ENCODE measurements at places on chromosomes 2 and 18. TPM values are rescaled to one million over a fixed set of nuclear protein-coding genes. Genes with fewer than 3 reads are reported as not detected.

GRCh38 chr2:172052000-172052983, 33.0 kb upstream of the DLX1 start:
- H3K27ac ChIP-seq: peak overlapping the region; percentile 24
- no peaks in the 10 kb centered on the region for H3K27me3 ChIP-seq
- H3K4me3 ChIP-seq: no peak overlapping the region
- no peak for DNase-seq
- peaks cover 12% of the 10 kb centered on the region for H3K4me1 ChIP-seq

GRCh38 chr18:62318228-62319180, 6.6 kb upstream of the TNFRSF11A start:
- H3K4me1 ChIP-seq: peaks cover 20% of the 10 kb centered on the region
- peaks cover 14% of the 10 kb centered on the region for H3K27me3 ChIP-seq
- DNase-seq: no peak

DNA sequence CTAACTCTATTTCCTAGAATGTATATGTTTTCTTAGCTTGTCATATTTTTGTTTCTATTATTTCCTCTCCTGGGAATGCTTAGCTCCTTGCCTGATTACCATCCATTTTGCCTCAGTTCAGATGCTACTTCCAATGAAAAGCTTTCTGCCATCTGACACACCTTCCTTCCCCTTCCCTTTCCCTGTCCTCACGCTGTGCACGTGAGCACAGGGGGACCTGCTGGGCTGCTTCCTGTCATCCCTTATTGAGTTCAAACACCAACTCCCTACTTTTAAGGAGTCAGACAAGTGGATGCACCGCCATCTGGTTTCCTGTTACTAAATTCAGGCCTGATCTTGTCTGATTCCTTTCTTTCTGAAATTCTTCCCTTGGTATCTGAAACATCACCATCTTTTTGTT, 2.4 kb upstream of the INO80C start:
- H3K4me3 ChIP-seq: no peak overlapping the region
- H3K36me3 ChIP-seq: no peaks in the 10 kb centered on the region
- H3K4me1 ChIP-seq: peaks cover 43% of the 10 kb centered on the region
- no peak for DNase-seq
- peak overlapping the region; percentile 5 for H3K27ac ChIP-seq

The HOXD13 gene
- total RNA-seq: not detected

The GAREM1 gene
- total RNA-seq: 7.4 TPM

GRCh38 chr2:46850742-46851141, 64.9 kb downstream of the MCFD2 start:
- H3K4me3 ChIP-seq: no peak overlapping the region
- no peaks in the 10 kb centered on the region for H3K36me3 ChIP-seq
- no peaks in the 10 kb centered on the region for H3K27me3 ChIP-seq
- no peaks in the 10 kb centered on the region for H3K4me1 ChIP-seq
- DNase-seq: no peak

GRCh38 chr2:9251154-9252001, 44.8 kb downstream of the ASAP2 start:
- H3K4me3 ChIP-seq: no peak overlapping the region
- H3K27ac ChIP-seq: no peak overlapping the region
- peaks cover 29% of the 10 kb centered on the region for H3K4me1 ChIP-seq
- no peaks in the 10 kb centered on the region for H3K27me3 ChIP-seq
- DNase-seq: no peak
- H3K36me3 ChIP-seq: no peaks in the 10 kb centered on the region

The KCNK3 gene
- 0.30 TPM for total RNA-seq

The TIGD1 gene
- 6.1 TPM for total RNA-seq

DNA sequence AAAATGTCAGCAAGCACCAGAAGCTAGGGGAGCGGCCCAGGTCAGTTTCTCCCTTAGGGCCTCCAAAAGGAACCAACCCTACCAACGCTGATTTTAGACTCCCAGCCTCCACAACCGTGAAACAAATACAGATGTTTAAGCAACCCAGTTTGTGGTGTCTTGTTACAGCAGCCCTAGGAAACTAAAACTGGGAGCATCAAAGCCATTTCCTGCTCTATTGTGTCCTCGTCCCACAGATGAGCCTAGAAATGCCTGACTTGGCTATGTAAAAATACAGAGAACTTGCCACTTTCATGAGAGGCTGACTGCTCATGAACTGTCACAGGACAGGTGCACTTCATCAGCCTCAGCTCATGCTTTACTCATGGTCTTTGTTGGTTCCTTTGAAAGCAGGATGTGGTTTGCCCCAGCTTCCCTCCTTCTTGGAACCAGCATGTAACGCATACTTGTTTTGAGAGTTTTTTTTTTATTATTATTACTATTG, 97.6 kb upstream of the SLC39A10 start:
- peaks cover 26% of the 10 kb centered on the region for H3K4me1 ChIP-seq
- H3K36me3 ChIP-seq: no peaks in the 10 kb centered on the region
- no peak overlapping the region for H3K4me3 ChIP-seq
- DNase-seq: no peak

DNA sequence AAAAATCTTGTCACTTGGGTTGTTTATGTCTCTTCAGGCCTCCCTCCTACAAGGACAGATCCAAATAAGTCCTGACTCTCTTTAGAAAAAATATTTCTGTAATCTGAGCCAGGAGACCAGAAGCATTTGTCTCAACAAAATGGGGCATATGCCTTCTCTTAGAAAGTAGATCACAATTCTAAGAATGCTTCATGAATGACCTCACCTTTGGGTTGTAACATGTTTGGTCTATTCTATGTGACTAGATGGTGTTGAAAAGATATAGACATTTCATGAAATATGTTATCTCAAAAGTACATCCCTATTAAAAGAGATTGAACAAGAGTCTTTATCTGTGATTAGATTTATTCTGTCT, 159.0 kb upstream of the SETBP1 start:
- DNase-seq: no peak
- no peaks in the 10 kb centered on the region for H3K27me3 ChIP-seq
- no peaks in the 10 kb centered on the region for H3K36me3 ChIP-seq
- 0 out of 2 replicates have a peak, but pooled peaks cover 2% of the 10 kb centered on the region for H3K4me1 ChIP-seq
- no peak overlapping the region for H3K27ac ChIP-seq

The USP34 gene
- total RNA-seq: 92.3 TPM

GRCh38 chr2:238945433-238946150, 97.7 kb downstream of the TWIST2 start:
- peaks cover 3% of the 10 kb centered on the region for H3K4me1 ChIP-seq
- peak; percentile 82 for DNase-seq
- no peaks in the 10 kb centered on the region for H3K36me3 ChIP-seq

DNA sequence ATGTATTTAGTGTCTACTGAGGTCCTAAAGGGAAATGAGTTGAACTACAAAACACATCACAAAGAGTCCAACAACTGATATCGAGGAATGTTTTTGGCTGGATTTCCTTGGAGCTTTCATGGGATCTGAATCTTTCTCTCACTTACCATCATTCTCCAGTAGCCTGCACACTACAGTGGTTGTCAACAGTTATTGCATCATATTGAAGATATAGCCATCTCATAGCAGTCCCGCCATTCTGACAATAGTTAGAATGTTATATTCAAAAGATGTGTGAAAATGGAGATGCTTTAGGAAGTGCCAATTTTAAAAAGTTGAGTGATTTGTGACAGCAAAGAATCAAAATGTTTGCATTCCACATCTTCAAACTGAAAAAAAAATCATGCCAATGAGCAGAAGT, 186.8 kb downstream of the DSC3 start:
- H3K27ac ChIP-seq: no peak overlapping the region
- H3K27me3 ChIP-seq: no peaks in the 10 kb centered on the region
- no peaks in the 10 kb centered on the region for H3K36me3 ChIP-seq
- H3K4me1 ChIP-seq: no peaks in the 10 kb centered on the region

DNA sequence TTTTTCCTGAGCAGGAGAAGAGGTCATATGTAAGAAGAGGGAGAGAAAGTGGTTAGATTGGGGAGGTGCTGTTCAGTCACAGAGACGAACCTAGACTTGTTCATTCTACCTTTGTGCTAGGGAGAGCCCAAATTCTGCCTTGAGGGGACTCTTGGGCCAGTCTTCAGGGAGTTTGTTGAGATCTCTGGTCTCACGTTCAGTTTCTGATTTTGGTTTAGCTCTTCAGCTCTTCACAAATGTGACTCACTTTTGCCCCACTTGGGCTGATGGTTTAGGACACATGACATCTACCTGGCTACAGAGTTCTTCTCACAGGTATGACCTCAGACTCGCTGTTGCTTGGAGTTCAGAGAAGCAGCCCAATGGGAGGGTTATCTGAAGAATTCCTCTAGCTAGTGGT, 49.2 kb upstream of the DARS1 start:
- H3K36me3 ChIP-seq: no peaks in the 10 kb centered on the region
- DNase-seq: no peak
- H3K27me3 ChIP-seq: no peaks in the 10 kb centered on the region
- no peaks in the 10 kb centered on the region for H3K4me1 ChIP-seq
- H3K4me3 ChIP-seq: no peak overlapping the region
- no peak overlapping the region for H3K27ac ChIP-seq

The DSG1 gene
- total RNA-seq: not detected

- H3K4me1 ChIP-seq: no peaks in the 10 kb centered on the region
- H3K36me3 ChIP-seq: peaks cover 11% of the 10 kb centered on the region
- no peak for DNase-seq
- H3K4me3 ChIP-seq: no peak overlapping the region
These were observed 250.9 kb upstream of the FBXO11 start for GRCh38 chr2:48157150-48157549.

- no peaks in the 10 kb centered on the region for H3K27me3 ChIP-seq
- H3K4me3 ChIP-seq: no peak overlapping the region
- H3K27ac ChIP-seq: no peak overlapping the region
- DNase-seq: no peak
These were observed 38.8 kb downstream of the BMP10 start for GRCh38 chr2:68832233-68832869.

- H3K27ac ChIP-seq: no peak overlapping the region
- H3K36me3 ChIP-seq: peaks cover 13% of the 10 kb centered on the region
- H3K27me3 ChIP-seq: peaks cover 5% of the 10 kb centered on the region
- DNase-seq: no peak
These were observed 422.5 kb downstream of the DPP10 start for GRCh38 chr2:114864901-114865300.

GRCh38 chr2:235768606-235769005, 274.8 kb downstream of the AGAP1 start:
- no peaks in the 10 kb centered on the region for H3K27me3 ChIP-seq
- peaks cover 14% of the 10 kb centered on the region for H3K36me3 ChIP-seq
- H3K4me3 ChIP-seq: no peak overlapping the region

DNA sequence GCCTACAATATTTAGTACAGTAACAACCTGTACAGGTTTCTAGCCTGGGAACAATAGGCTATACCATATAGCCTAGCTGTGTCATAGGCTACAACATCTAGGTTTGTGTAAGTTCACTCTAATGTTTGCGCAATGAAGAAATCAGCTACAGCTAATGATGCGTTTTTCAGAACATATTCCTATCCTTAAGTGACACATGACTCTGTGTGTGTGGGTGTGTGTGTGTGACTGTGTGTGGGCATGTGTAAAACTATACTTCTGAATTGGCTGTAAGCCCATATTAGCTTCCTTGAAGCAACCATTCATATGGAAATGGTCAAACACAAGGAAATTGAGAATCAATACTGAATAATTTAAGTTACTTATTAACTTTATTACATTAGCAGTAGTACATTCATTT, 120.8 kb upstream of the SULT1C3 start:
- peaks cover 7% of the 10 kb centered on the region for H3K4me1 ChIP-seq
- DNase-seq: no peak
- H3K27me3 ChIP-seq: no peaks in the 10 kb centered on the region

DNA sequence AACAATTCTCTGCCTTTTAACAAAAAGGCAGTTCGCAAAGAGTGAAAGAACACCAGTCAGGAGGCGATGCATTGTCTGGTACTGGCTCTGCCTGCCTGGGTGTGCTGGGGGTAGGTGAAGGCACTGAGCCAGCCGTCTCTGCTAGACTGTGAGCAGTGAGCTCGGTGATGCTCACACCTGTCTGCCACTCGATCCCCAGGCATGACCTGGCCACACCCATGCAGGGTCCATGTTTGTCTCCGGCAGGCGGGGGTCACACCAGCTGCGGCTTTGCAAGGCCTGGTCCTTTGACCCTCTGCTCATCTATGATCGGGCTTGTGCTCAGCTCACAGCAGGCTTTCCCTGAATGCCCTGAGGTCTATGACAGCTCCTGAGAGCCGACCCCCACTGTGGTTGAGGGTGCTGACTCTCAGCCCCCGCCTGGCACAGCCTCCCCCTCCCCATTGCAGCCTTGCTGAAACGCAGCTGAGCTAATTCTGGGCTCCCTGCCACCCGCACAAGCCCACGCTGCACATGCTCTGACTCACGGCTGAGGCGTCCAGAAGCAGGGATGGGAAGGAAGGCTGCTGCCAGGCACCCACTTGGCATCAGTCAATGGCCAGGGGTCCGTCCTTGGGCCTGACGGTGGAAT, 23.7 kb downstream of the CRACDL start:
- no peaks in the 10 kb centered on the region for H3K36me3 ChIP-seq
- no peak overlapping the region for H3K27ac ChIP-seq
- no peak overlapping the region for H3K4me3 ChIP-seq

- no peaks in the 10 kb centered on the region for H3K36me3 ChIP-seq
- H3K27ac ChIP-seq: no peak overlapping the region
- no peaks in the 10 kb centered on the region for H3K4me1 ChIP-seq
- no peak for DNase-seq
- no peaks in the 10 kb centered on the region for H3K27me3 ChIP-seq
These were observed 160.1 kb upstream of the MYCN start for GRCh38 chr2:15780234-15780633.

DNA sequence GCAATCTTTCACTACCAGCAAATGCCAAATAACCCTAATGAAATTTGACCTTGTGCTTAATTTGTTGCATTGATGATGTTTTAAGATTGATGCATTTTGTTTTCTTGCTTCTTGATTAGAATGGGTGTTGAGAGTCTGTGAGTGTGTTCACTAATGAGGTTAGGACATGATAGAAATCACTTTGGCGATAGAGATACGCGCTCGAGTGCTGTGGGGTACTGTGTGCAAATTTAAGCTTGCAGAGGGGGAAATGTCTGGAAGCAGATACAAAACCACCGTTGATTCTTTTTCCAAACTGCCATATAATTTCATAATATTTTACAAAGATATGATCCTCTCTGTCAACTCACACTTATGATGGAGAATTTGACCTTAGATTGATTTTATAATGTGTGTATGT, 200.9 kb downstream of the PIEZO2 start:
- H3K27me3 ChIP-seq: peaks cover 4% of the 10 kb centered on the region
- H3K36me3 ChIP-seq: peaks cover 35% of the 10 kb centered on the region
- peaks cover 15% of the 10 kb centered on the region for H3K4me1 ChIP-seq
- DNase-seq: no peak

DNA sequence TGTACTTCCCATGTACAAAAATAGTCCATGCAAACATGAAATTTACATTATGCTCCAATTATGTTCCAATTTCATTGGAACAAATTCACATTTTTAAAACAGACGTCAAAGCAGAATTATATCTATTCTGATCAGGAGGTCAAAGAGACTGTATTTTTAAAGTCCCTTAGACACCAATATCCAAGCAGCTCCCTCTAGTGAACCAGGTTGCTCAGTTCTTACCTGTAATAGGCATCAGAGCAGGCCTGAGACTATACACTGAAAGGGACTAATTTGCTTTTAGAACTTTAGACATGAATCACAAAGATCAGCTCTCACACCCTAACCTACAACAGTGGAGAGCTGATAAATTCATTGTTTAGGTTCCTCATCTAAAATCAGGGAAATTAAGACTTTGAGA, 273.9 kb downstream of the MBD2 start:
- no peak overlapping the region for H3K4me3 ChIP-seq
- DNase-seq: no peak
- no peak overlapping the region for H3K27ac ChIP-seq
- H3K4me1 ChIP-seq: peaks cover 2% of the 10 kb centered on the region
- H3K27me3 ChIP-seq: no peaks in the 10 kb centered on the region

The SCTR gene
- 0.09 TPM for total RNA-seq
